ENCODE measurements at places on chromosomes 1 and 21.

- DNase-seq = no peak
These were observed 15.8 kb upstream of the VCAM1 start for GRCh38 chr1:100703716-100704115.

DNA sequence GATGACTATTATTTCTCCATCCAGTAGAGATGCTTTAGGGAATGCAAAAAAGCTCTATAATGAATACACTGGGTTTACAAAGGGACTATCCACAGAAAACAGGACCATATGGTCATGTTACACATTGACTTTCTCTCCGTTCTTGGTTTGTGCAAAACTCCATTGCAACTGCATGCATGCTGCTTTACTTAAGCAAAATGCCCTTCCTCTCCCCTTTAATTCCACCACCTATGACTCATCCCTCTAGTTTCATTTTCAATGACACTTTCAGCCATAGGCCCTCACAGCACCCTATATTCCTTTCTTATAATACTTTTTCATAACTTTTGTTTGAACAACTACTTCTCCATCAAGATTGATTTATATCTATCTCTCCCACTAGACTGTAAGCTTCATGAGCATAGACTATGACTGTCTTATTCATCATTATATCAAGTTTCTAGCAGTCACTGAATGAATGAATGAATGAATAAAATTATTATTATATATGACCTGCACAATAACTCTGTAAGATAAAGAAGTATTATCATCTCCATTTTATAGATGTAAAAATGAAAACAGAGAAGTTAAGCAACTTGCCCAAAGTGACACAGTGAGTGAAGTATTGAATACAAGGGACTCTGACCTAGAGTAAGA, 248.9 kb downstream of the PLPP3 start:
- no peak for DNase-seq

GRCh38 chr1:52713590-52713989, 12.7 kb upstream of the ZYG11B start:
- DNase-seq = no peak

DNA sequence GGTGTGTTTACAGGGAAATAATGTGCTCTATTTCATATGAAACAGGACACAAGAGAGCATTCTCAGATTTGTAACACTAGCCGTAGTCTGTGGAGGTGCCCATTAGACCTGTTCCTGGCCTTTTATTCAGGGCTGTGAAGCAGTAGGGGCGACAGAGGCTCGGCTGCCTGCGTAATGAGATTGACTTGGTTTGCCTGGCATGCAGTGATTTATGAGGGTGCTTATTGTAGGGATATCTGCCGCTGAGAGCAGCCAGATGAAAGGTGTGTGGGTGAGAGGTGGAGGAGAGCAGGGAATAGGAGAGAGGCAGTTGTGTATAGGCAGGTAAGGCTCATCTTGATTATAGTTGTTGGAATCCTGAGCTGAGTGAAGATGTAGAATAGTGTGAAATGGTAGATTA, 51.3 kb downstream of the DNAJC6 start:
- peak; percentile 26 for DNase-seq

GRCh38 chr1:198499588-198499987, 40.9 kb downstream of the ATP6V1G3 start:
- no peak for DNase-seq

DNA sequence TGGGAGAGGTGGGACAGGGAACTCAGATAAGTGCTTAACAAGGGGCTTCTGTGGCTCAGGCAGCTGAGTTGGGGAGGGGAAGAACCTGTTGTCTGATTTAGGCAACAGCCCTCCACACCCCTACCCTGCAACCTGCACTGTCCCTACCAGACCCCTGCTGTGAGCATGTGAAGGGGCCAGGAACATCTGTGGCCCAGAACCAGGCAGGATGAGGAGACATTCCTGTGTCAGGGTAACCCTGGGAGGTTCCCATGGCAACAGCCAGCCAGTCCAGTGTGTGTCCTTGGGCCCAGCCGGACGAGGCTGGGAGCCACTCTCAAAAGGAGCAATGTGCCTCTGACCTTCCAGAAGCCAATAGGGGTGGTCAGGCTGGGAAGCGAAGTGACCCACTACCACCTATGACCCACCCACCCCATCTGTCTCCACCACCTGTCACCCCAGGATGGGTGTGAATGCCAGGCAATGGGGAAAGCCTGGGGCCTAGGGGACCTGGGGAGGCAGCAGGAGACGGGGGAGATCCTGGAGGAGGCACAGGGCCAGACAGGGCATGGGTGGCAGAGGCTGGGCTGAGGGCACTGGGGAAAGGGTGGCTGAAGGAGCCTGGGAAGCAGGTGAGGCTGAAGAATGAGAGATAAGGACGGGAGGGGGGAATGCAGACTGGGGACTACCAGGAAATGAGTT, 5.0 kb upstream of the PMVK start:
- DNase-seq = no peak

GRCh38 chr1:22222723-22223122, 79.8 kb upstream of the WNT4 start:
- no peak for DNase-seq

DNA sequence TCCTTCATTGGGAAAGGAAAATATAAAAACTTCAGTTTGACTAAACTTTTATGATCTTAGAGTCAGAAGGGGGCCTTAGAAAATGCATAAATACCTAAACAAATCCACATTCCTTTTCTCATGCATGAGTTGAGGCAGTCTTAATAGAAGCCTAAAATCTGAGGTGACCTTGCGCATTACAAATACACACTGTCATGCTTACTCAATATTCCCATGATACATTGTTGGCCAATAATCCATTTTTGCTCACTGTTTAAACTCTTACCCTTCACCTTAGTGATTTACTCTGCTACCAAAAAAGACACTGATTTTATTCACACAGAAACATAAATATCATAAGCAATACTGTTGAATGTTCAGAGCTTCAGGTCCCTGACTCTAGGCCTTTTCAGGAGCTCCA, 19.1 kb upstream of the TMCO1 start:
- DNase-seq = no peak

GRCh38 chr1:24209097-24209496, 22.0 kb upstream of the IFNLR1 start:
- no peak for DNase-seq

DNA sequence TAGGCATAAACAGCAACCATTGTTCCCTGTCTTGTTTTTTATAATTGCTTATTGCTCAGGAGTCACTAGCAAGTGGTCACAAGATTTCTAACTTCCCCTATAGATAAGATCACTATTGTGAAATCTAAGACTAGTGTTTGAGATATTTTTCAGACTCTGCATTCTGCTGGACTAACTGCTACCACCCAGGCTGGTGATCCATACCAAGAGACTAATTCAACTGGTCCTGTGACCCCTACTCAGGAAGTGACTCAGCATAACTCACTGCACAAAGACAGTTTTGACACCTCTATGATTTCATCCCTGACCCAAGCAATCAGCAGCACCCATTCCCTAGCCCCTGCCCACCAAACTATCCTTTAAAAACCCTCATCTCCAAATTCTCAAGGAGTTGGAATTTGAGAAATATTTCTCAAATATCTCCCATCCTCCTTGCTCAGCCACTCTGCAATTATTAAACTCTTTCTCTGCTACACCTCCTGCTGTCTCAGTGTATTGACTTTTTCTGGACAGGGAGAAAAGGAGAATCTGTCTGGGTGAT, 52.7 kb downstream of the TRIM33 start:
- DNase-seq = no peak

- no peak for DNase-seq
These were observed 27.0 kb downstream of the RAP1GAP start for GRCh38 chr1:21641967-21642739.

- no peak for DNase-seq
These were observed 78.4 kb downstream of the HS2ST1 start for GRCh38 chr1:86992861-86993260.

DNA sequence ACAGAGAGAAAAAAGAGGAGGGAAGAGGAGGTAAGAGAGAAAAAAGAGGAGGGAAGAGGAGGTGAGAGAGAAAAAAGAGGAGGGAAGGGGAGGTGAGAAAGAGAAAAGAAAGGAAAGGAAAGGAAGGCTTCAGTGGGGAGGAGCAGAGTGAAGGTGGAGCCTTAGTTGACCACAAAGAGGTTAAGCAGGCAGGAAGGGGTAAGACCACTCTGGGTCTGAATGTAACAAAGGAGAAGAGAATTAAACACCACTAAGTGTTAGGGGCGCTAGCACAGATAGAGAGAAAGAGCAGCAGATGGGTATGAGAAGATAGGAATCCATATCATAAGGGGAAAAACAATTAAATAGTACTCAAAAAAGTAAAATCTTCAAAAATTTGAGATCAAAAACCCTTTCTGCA, 6.6 kb downstream of the PTPN14 start:
- DNase-seq = no peak

DNA sequence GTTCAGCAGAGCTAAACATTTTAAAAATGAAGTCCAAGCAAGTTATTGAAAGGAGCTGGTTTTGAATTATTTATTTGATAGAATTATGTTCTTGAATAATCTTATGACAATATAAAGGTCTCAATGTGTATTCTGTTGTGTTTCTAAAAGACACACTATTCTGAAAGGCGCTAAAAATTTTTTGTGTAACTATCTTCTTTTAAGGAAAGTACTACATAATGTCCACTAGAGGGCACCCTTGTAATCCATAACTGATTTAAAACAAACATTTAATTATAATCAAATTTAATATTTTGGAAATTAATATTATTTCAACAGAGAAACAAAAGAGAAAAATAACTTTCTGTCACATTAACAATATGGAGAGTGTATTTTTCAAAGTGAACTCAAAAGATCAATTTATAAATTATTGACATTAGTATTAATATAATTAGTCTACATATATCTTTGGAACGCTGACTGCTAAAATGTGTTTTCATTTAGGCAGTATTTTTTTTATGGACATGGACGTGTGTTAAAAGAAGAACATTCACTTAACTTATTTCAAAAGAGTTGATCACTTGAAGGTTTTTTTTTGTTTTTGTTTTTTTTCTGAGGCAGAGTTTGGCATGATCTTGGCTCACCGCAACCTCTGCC, 248.4 kb downstream of the DENND1B start:
- DNase-seq = peak; percentile 14

DNA sequence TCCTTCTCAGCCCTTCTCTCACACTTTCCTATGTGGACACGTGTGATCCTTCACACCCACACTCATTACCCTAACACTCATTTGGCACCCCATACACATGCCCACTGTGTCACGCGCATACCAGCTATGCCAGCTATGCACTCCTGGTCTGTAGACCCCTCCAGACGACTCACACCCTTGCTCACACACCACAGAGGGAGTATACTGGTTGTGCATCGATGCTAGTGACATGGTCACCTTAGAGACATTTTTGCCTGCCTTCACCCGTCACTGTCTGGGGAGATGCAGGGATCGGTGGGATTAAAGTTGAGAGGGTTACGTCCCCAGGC, 8.3 kb upstream of the PPM1J start:
- no peak for DNase-seq

DNA sequence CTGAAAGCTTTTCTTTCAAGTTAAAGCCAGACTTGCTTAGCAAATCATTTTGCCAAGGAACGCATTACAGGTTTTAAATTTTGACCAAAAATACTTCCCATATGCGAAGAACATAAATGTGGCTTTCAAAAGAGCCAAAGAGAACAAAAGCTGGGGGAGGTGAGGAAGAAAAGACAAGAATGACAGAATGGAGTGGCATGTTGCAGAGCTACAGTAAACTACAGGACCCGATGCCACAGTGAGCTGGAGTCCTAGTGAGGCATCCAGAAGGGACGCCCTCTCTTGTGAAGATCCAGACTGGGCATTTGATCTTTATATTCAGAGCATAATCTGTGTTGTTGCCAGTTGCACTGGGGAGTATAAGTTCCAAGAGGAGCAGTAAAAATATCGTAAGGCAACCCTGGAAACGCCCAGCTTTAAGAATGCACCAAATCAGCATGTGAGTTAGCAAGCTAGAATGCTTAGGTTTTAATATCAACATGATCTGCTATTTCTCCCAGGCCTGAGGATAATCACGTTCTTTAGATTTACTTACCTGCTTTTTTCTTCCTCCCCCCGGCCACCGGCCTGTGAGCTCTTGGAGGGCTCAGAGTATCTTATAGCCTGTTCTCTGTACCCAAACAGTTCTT, 48.4 kb upstream of the HOOK1 start:
- DNase-seq = no peak

GRCh38 chr1:82001345-82001744, 200.6 kb downstream of the ADGRL2 start:
- DNase-seq = no peak

- DNase-seq = no peak
These were observed at the start of gene GJA4 for GRCh38 chr1:34792868-34793727. GJA4 (plus strand) TSS chr1:34792999; CDS start chr1:34794214, 1,215 bp downstream.

DNA sequence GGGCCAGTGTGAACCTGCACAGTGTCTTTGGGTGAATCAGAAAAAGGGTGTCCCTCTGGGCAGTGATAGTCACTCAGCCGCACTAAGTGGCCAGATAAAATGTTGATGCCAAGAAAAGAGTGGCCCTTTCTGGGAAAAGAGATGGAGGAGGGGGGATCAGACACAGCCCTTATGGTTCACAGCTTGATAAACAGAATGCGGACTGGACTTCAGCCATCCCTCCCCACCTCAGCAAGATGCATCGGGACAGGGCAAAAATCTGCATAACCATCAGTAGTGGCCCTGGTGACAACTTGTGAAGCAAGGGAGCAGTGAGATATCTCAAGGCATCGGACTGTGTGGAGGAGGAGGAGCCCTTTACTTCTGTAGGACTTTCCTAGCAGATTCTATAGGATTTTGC, 353.8 kb upstream of the PLXNA2 start:
- DNase-seq = no peak

GRCh38 chr1:214116258-214116657, 128.5 kb downstream of the PROX1 start:
- no peak for DNase-seq

DNA sequence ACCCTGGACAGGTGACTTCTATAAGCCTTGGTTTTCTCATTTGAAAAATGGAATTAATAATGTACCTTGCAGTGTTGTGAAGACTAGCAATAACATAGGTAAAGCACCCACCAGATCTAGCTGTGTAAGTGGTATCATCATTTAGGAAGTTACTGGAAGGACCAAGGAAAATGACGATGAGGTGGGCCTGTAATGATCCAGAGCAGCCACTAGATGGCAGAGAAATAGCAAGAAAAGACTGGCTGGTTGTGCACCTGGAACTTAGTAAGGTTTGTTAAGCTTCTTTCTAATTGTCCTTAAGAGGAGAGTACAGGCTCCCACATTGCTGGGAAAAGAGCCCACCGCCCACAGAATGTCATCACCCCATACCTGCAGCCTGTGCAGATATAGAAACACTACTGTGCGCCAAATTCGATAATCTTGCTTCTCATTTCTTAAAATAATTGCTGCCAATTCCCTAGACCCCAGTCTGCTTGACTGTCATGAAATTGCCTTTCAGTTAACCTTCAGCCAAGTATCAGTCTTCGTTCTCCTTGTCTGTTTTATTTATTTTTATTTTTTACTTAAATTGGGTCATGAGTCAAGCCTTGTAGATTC, 37.2 kb downstream of the WNT4 start:
- peak; percentile 3 for DNase-seq

DNA sequence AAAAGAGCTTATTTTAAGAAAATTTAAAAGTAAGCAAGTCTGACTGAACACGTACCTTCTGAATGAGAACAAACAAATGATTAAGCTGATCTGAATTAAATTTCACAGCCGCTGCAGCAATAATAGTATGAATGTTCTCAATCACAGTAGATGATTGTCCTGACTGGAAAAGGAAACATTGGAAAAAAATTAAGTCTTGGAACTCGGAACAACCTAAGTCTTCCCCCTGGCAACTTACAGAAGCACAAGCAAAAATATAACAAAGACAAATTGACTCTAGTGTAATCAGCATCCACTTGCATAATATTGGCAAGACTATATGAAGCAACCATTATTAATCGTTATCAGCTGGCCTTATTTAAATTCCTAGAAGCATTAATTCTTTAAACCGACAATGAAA, 60.5 kb downstream of the USP24 start:
- no peak for DNase-seq

- no peak for DNase-seq
These were observed 87.0 kb upstream of the ATP1B1 start for GRCh38 chr1:169019419-169020058.
